ENCODE measurements at places on chromosomes 2 and 18.

- no peak for DNase-seq
These were observed 9.6 kb downstream of the CPLX4 start for GRCh38 chr18:59308938-59309260.

- DNase-seq = no peak
These were observed 95.0 kb downstream of the BOD1L2 start for GRCh38 chr18:57241869-57242268.

GRCh38 chr18:13581496-13582177, 144.7 kb downstream of the FAM210A start:
- DNase-seq = no peak

GRCh38 chr2:31979956-31980355, 30.9 kb downstream of the MEMO1 start:
- DNase-seq = no peak

GRCh38 chr18:30988440-30988839, 54.1 kb downstream of the DSC3 start:
- no peak for DNase-seq

- DNase-seq = no peak
These were observed 49.7 kb upstream of the ZNF397 start for GRCh38 chr18:35190948-35191697.

DNA sequence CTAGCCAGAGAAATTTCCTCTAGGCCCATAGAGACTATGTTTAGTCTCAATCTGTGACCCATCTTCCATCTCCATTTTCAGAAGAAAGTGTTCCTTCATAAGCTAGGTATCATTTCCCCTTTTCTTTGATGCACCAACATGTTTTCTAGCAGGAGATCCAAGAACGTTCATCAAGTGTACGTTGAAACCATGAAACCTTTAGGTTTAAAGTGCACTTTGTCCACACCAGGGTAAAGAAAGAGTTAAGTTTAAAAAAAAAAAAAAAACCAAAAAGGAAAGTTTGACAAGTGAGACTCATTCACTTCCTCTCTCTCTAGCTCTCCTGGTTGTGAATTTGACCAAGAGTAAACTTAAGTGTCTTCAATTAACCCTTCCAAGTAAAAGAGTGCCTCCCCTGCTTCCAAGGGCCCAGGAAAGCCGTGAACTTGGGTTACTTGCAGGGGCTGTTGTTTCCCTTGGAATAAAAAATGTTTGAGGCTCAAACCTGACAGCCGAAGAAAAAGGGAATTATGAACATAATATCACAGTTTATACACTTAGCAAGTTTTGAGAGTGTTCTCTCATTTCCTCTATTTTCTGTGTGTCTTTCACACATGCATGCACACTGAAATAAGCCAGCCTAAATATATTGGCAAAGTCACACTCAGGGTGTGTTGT, 56.7 kb downstream of the LBH start:
- no peak for DNase-seq

DNA sequence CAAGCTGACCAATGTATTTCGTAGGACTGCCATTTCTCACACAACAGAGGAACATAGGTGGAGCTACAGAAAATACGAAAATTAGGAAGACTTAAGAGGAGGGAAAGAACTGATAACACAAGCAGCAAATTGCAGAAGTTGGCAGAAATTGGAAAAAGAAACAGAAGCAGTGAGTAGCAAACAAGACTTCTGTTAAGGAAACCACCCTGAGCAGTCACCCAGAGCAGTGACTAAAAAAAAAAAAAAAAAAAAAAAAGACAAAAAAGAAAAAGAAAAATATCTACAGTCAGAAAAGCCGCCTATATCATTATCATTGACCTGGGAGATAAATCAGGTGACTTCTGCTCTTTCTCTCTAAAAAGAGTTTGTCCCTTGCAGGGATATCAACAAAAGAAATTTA, 21.4 kb downstream of the STK17B start:
- DNase-seq = no peak
